Activated CD4-positive, alpha-beta T cell treated with anti-CD3 and anti-CD28 coated beads for 24 hours (primary cell): ENCODE measurements at places on chromosomes 2 and 18.

DNA sequence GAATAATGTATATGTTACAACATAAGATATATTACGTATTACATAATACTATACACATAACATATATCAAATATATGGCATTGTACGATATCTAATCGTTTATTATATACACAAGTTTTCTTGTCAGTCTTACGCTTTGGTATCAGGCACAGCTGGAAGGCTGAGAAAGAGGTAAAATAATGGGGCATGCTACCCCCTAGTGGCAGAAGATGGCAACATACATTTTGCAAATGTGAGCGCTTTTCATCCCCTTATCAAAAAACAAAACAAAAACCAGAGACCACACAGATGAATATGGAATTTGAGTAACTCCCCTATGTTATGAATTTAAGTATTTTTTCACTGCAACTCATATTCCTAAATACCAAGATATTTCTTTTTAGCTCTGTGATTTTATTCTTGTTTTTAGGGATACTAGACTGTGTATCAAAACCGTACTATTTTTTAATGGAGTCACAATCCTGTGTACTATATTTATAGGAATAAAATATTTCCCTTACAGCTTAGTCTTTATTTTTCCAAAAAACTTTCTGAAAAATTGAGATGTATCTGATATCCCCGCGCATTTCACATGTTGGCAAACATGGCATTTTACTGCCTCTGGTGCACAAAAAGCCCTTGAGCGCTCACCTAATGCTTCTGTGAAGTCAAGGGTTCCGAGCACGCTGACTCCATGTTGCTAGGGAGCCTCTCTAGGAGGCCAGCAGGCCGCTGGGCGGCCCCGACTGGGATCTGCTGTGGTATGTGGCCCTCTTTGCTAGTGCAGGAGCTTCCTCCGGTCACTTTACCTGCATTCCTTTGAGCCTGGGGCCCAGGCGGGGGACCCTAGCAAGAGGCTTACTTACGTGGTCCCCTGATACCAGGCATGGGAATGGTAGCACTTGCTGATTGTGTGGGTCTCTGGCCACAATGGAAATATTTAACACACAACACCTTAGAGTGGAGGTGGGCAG, 62.5 kb downstream of the SLC4A3 start:
- peak; percentile 17 for DNase-seq

GRCh38 chr2:195848119-195848899, 191.3 kb downstream of the SLC39A10 start:
- no peak for DNase-seq

- no peak for DNase-seq
These were observed 53.3 kb upstream of the TTN start for GRCh38 chr2:178860551-178860950.

- peak; percentile 38 for DNase-seq
These were observed at the start of gene SESTD1 for GRCh38 chr2:179264368-179265081. TSS of gene SESTD1 (minus strand) at chr2:179264832. CDS start at chr2:179191841, 72,991 bp downstream.

GRCh38 chr2:71129902-71130151, 202 bp downstream of the MCEE start:
- no peak for DNase-seq

DNA sequence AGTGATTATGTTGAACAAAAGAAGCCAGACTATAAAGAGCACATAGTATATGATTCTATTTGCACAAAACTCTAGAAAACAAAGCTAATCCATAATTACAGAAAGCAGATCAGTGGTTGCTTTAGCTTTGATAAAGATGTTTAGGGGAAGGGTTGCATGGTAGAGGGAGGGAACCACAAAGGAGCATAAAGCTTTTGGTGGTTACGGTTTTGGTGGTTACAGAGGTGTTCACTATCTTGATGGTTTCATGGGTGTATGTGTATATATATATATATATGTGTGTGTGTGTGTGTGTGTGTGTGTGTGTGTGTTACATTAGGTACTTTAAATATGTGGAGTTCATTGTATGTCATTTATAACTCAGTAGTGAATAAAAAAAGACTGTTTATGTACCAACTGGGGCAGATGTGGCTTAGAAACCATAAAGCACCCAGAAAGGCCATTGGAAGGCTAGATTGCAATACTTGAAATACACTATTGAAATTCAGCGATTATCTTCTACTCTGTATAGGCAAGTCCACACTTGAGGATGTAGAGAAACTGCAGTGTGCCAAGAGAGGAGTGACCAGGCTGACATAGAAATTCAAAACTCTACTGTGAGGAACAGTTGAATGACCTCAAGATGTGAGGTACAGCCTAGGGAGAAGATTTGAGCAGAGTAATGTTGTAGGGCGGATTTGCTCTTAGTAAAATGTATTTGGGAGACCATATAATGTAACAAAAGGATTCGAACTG, 60.6 kb downstream of the CAB39 start:
- no peak for DNase-seq

DNA sequence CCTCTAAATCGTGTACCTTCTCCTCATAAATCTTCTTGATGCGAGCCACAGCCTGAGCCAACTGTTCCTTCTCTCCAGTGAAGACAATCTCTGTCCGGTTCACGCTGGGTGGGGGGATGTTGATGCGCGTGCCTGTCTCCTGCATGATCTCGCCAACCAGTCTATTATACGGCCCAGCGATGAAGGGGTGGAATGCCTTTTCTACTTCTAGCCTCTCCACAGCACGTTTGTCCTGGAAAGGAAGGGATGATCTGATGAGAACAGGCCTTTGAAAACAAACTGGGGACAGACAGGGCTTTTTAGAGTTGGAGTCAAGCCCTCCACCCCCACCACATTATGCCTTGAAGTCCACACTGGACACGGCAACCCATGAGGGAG, 59.3 kb downstream of the HDLBP start:
- no peak for DNase-seq

GRCh38 chr2:24734741-24735140, 58.5 kb downstream of the PTRHD1 start:
- DNase-seq = no peak

GRCh38 chr2:143525402-143525860, 396.2 kb downstream of the ARHGAP15 start:
- DNase-seq = no peak
